A172 (cell line): ENCODE measurements at places on chromosomes 4 and X. TPM values are rescaled to one million over a fixed set of nuclear protein-coding genes. Genes with fewer than 3 reads are reported as not detected.

Gene SASH3
- total RNA-seq, result not detected in 2 replicates

Gene P2RY8
- not detected in 2 replicates for total RNA-seq

Gene BTK
- not detected in 2 replicates for total RNA-seq

Gene ADRA2C
- total RNA-seq, result 5.9 TPM in 2 replicates

Gene QRFPR
- not detected in 2 replicates for total RNA-seq

Gene DCAF12L1
- not detected in 2 replicates for total RNA-seq

Gene LDOC1
- total RNA-seq, result 3.1 and 6.2 TPM in 2 replicates

Gene RIBC1
- total RNA-seq, result 0.48 and 2.6 TPM in 2 replicates

Gene CCNB3
- 0.19 TPM in 1 of 2 replicates, not detected in the other for total RNA-seq

Gene PCDH7
- total RNA-seq, result 26.1 and 38.6 TPM in 2 replicates

Gene OPN1MW2
- not detected in 2 replicates for total RNA-seq

Gene ADGRL3
- total RNA-seq, result 1.0 and 5.4 TPM in 2 replicates

Gene UGT2B10
- total RNA-seq, result not detected in 2 replicates

Gene TREX2
- 0.62 and 9.5 TPM in 2 replicates for total RNA-seq

- no peak for DNase-seq
Observed at GRCh38 chrX:71958281-71958675, 47.6 kb downstream of the NHSL2 start.

DNA sequence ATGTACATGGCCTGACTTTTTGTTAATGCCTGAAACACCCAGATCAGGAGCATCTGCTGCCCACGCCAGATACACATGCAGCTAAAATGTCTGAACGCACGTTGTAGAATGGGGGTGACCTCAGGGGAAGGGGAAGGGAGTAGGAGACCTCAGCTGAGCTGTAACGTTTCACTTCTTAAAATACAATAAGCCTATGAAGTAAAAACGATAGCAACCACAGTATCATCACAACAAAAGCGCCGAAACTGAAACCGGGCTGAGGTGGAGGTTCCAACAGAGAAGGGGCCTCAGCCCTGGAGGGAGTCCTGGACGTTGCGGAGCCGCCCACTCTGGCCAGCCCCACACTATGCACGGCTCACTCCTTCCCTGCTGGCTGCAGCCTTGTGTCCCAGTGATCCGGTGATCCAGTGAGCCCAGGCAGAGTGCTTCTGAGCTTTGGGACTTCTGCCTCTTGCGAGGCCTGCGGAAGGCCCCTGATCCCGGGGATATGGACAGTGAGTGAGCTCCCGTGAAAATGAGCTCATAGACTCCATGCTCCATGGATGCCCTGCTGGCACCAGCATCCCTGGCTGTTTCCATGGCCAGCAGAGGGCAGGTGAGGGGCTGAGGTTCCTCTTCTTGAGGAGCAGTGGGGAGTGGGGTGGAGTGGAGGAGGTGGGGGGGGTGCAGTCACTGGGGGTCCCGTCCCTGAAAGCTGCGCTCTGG is 52.0 kb downstream of the HMX1 start:
- no peak for DNase-seq

GRCh38 chr4:46554760-46555465 is 165.0 kb upstream of the GABRA2 start:
- no peak for DNase-seq

- DNase-seq, result no peak
Observed at GRCh38 chr4:128686810-128687209, 122.7 kb upstream of the JADE1 start.

- peak; percentile 55 for DNase-seq
Observed at GRCh38 chrX:70592091-70592490, 147.5 kb downstream of the DLG3 start.

GRCh38 chrX:38845426-38845825 is 44.2 kb downstream of the MID1IP1 start:
- no peak for DNase-seq

DNA sequence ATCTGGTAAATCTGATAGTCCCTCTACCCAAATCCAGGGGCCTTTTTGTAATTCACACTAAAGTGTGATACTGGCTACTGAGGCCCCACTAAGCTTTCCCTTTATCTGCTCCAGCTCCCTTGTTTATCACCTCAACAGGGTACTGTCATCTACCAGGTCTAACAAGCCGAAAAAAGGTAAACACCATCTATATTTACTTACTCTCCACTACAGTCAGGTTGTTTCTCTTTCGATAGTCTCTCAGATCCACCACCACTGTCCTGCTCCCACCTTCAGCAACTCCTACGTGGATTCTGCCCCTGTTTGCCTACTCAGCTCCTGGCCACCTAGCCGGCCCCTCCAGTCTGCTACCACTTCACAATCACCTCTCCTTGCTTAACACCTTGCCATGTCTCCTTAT is 3.3 kb downstream of the ITIH6 start:
- DNase-seq, result no peak

DNA sequence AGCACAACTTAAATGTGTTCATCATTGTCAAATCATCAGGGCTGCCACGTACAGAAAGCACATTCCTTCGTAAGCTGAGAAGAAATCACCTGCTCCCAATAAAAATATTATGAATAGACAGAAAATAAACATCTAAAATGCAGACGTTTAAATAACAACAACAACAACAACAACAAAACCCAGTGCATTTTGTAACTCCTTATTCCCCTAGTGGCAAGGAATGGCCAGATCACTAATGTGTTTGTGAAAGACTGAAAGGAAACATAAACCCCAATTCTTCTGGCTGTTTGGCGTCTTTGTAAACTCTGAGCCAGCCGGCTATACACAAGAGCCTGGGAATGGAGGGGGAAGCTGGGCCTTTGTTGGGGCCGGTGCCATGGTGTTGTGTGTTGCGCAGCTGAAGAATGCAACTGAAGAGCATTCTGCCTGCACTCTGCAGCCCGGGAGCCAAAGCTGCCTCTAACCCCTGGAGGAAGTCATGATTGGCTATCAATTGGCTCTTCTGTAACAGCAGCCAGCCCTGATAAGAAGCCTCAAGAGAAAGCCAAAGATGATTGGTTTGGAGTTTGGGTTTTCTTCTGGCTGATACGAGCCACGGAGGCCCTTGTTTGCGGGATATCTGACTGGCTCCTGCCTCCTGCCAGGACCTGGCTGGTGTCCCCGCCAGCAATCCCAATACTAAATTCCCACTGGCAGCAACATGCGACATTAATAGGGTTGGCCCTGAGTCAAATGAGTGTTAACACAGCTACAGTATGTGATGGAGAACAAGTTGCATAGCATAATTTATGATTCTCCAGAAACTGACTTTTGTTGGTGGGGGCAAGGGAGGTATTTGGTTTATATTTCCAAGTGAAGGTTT is 89.7 kb upstream of the TFDP3 start:
- DNase-seq, result no peak

DNA sequence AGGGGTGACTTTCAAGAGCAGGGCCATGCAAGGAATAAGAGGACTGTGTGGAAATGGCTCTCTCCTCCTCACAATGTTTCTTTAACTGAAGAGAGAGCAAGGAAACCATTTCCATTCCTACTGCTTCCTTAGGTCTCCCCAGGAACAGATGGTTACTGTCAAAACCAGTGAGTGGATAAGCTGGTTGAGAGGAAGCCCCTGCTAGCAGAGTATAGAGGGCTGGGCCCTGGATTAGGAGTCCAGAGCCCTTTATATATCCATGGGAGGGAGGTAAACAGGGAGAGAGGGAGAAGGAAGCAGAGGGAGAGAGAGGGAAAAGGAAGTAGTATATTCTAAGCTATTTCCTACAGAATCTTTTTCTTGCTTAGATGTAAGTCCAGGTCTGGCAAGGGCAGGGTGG is 43.8 kb upstream of the LAS1L start:
- no peak for DNase-seq

DNA sequence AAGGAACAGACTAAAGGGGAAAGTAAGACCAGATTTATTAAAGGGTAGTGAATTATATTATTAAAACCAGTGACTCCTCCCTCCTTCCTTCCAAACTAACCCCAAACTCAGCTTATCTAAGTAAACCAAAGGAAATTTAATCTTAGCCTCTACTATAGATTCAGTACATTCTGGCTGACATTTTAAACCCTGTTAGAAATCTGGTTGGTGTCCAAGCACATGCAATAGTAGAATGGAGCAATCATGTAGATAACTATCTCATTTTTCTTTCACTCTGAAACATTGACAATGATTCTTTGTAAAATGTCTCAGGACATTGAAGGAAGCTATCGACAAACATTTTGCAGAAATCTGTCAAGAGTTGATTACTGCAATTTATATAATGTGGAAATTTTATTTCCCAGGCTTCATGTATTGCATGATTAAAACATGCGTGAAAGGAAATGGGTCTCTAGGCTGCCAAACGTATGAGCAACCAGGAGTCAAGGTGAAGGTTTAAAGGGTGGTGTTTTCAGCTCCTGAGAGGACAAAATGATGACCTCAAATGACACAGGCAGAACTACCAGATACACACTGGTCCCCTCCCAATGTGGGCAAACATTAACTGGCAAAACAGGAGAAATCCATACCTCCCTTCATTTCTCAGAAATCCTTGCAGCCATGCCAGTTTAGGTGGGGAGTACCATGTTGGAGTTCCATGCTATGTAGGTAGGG is 58.2 kb upstream of the RBM47 start:
- DNase-seq, result no peak

DNA sequence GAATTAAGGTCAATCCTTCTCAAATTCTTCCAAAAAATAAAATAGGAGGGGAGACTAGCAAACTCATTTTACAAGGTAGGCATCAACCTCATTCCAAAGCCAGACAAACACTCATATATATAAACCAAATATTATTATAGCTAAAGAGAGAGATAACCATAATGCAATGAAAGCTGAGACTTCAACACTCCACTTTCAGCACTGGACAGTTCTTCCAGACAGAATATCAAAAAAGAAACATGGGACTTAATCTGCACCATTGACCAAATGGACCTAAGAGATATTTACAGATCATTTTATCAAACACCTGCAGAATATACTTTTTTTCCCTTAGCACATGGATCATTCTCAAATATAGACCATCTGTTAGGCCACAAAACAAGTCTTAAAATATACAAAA is 15.5 kb upstream of the EDA2R start:
- no peak for DNase-seq

DNA sequence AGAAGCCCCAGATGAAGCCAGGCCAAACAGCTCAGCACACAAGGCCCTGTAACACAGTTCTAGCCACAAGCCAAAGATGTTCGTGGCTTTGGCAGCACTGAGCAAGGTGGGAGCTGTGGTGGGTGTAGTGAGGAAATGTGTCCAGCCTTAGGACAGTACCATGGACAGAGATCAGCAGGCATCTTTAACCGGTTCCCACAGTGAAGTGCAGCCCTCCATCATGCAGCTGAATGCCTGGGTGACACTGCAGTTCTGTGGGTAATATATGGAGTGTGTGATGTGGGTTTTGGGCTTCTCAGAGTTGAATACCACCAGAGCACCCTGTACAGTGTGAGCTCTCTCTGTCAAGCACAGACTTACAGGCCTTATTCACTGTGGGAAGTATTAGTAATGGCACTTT is 6.0 kb upstream of the NEXMIF start:
- DNase-seq, result no peak

DNA sequence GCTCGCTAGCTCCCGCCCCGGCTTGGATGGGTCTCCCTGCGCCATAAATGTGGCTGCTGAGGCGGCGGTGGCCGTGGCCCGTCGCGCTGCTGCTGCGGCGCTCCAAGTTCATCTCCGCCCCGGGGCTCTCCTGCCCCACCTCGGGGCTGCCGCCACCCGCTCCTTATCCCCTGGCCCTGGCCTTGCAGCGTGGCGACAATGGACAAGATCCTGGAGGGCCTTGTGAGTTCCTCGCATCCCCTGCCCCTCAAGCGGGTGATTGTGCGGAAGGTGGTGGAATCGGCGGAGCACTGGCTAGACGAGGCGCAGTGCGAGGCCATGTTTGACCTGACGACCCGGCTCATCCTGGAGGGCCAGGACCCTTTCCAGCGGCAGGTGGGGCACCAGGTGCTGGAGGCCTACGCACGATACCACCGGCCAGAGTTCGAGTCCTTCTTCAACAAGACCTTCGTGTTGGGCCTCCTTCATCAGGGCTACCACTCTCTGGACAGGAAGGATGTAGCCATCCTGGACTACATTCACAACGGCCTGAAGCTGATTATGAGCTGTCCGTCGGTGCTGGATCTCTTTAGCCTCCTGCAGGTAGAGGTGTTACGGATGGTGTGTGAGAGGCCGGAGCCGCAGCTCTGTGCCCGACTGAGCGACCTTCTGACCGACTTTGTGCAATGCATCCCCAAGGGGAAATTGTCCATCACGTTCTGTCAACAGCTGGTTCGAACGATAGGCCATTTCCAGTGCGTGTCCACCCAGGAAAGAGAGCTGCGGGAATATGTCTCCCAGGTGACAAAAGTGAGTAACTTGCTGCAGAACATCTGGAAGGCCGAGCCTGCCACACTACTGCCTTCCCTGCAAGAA is 763 bp downstream of the USP38 start:
- DNase-seq, result no peak

DNA sequence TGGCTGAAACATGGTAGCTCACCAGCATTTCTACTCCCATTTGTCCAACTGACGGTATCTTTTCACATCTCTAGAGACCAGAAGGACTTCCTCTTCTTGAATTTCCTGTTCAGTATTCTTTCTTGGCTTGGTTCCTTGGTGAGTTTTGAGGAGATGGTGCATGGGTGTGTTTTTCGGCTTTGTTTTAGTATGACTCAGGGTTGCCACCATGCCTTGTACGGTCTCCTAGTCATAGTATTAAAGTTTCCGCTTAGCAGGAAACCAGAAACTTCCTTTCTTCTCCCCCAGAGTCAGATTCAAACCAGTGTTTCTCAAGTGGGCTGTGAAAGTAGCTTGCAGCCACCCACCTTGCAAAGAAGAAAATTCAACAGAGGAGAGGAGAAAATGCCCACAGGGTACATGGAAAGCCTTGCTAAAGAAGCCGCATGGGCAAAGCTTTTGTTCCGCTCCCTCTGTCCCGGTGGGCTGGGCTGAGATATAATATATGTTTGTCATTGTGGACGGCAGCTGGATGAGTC is 5.7 kb downstream of the CD99 start:
- peak; percentile 95 for DNase-seq

- no peak for DNase-seq
Observed at GRCh38 chrX:68832101-68832416, 3.2 kb downstream of the EFNB1 start.

- DNase-seq, result no peak
Observed at GRCh38 chr4:187552781-187553180, 442.8 kb upstream of the ZFP42 start.

DNA sequence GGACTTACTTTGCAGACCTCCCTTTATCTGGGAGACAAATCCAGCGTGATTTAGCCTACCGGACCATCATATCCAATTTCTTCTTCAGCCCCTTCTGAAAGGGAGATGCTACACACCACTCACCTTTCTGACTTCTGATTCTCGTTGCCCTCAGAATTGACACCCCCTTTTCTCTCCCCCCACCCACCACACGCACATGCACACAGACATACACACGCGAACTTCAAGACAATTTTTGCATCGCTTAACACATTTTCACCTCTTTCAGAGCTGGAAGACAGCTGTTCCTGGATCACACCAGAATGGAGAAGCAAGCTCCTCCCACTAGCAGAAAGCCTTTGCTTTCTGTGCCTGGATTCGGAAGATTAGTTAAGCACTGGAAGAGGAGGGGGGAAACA is 1.0 kb upstream of the SNCA start:
- no peak for DNase-seq

GRCh38 chr4:181323061-181323460 is 920.1 kb upstream of the TENM3 start:
- DNase-seq, result no peak
